Foreskin keratinocyte (primary cell): ENCODE measurements at places on chromosomes 4 and X. TPM values are rescaled to one million over a fixed set of nuclear protein-coding genes. Genes with fewer than 3 reads are reported as not detected.

COL25A1 gene
- 0.03 TPM in 1 of 2 replicates, not detected in the other for total RNA-seq

C4orf50 gene
- total RNA-seq = not detected in 2 replicates

TNIP3 gene
- 0.10 and 0.21 TPM in 2 replicates for total RNA-seq

HHIP gene
- total RNA-seq = 0.53 and 0.75 TPM in 2 replicates

NPY1R gene
- total RNA-seq = 0.04 and 0.17 TPM in 2 replicates

SCRG1 gene
- not detected in 2 replicates for total RNA-seq

KCND1 gene
- 0.49 and 0.54 TPM in 2 replicates for total RNA-seq

MAP3K15 gene
- total RNA-seq = 0.07 and 0.10 TPM in 2 replicates

CLNK gene
- not detected in 2 replicates for total RNA-seq
